ENCODE measurements at places on chromosomes 5 and 9.
A peak's percentile ranks its signal among the peaks of the same experiment; 100 is the strongest.

GRCh38 chr9:98867429-98868168 lies 60.1 kb downstream of the GALNT12 start:
- no peak for DNase-seq

DNA sequence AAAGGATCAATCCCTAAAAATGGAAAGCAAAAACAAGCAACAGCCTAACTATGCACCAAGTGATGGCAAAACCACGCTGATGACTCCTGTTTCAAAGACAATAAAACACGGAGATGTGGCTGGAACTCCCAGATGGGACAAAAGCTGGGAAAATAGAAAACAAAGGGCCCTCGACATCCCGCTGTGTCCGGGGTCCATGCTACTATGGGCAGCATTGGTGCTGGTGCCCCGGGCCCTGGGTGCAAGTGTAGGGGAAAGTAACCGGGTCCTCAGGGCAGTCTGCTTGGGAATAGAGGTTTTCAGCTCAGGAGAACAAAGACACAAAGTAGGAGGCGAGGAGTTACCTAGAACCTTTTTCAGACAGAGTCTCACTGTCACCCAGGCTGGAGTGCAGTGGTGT lies 46.1 kb downstream of the MRPL36 start:
- peak; percentile 34 for DNase-seq

GRCh38 chr9:124372038-124372437 lies 43.2 kb downstream of the PSMB7 start:
- DNase-seq = no peak

GRCh38 chr9:128254855-128255759 lies 20.7 kb downstream of the GOLGA2 start:
- DNase-seq = peak; percentile 97

DNA sequence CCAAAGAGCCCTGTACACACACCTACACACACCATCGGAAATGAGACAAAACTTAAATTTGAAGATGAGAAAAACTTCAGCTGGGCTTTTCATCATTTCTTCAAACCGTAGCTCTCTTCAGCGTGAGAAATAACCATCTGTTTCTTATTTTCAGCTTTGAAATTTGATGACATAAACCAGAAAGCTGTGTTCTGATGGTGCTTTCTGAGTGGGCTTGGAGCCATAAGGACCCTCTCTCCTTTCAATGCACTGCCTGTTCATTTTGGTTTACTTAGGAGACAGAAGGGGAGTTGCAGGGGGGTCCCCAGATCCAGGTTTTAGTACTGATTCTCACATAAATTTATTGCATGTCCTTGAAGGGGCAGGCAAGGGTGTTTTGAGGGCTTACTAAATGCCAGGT lies 9.5 kb downstream of the FBXO10 start:
- no peak for DNase-seq

DNA sequence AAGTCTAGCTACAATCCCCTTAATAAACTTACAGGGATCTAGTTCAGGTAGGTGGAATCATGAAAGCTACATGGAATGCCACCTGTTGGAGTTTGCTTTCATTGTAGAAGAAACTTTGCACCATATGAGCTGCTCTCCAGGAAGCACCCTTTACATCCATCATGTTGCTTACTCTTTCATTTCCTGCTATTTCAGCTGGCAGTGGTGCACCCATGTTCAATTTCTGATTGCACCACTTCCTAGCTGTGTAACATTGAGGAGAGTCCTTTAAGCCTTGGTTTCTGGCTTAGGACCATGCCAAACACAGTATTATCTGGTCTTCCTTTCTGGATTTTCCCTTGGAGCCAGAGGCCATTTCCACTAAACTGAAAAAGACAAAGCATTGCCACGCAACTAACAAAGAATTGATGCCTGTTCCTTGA lies 123.3 kb upstream of the SLC12A2 start:
- no peak for DNase-seq

- no peak for DNase-seq
Observed at GRCh38 chr9:87234854-87235253, 262.8 kb upstream of the DAPK1 start.

- peak; percentile 23 for DNase-seq
Observed at GRCh38 chr9:1918622-1919021, 96.5 kb upstream of the SMARCA2 start.

- DNase-seq = no peak
Observed at GRCh38 chr5:72645064-72645846, 138.0 kb upstream of the ZNF366 start.

DNA sequence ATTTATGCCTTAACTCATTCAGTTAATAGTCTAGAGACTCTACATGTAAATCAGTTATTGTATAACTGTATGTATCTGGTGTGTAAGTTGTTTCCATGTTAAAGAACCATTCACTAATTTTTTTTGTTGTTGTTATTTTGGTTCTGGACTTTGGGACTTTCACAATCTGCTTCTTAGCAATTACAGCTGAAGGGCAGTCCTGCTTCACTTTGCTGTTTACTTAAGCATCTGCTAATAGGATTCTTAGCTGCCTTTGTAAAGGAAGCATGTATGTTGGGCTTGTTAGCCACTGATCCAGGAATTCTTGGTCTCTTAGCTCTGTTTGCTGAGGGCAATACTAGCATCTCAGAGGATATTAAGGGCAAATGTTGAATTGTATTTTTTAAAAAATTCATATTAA lies 97.0 kb downstream of the FOCAD start:
- DNase-seq = no peak

DNA sequence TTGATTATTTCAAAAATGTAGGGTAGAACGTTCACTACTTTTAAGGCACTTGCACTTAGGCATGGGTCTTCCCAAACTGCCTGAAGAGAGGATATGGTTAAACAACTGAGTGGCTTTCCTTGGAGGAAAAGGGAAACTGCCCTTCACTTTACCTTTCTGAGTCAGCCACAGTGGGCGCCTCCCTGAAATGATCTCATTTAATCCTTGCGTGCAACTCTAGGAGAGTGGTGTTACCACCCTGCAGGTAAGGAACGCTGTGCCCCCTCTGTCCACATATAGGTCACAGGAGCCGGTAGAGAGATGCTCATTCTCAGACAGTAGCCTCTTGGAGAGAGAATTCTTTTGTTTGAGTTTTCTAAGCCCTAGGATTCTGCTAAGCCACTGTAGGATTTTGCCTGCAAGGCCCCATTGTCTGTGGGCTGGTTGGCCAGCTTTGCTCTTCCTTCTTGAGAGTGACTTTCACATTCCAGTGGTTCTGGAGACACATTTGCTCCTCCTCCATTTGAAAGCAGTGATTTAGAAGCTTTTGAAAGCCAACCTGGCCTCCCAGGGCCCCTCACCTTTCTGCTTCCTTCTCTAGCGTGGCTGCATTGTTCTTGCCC lies 110.3 kb upstream of the CTSL start:
- DNase-seq = no peak

DNA sequence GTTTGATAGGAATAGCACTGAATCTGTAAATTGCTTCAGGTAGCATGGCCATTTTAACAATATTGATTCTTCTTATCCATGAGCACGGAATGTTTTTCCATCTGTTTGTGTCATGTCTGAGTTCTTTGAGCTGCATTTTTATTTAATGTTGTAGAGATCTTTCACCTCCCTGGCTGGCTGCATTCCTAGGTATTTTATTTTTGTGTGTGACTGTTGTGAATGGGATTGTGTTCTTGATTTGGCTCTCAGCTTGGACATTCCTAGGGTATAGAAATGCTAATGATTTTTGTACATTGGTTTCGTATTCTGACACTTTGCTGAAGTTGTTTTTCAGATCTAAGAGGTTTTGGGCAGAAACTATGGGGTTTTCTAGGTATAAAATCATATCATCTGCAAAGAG lies 152.9 kb upstream of the CHD1 start:
- no peak for DNase-seq

DNA sequence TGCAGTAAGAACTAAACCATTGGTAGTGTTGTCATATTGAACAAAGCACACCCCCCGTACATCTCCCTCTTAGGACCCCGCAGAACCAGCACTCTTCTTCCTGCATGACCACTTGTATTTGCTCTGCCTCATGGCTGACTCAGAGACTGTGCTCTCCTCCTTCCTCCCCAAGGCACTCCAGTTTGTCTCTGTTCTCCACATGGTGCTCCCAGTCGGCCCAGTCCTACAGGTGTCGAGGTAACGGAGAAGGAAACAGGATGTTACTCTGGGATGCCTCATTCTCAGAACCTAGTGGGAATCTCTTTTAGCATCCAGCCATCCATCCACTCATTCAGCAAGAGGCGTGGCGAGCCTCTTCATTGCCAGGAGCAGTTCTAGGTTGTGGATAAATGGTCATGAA lies 97.0 kb upstream of the NIPAL4 start:
- DNase-seq = no peak

DNA sequence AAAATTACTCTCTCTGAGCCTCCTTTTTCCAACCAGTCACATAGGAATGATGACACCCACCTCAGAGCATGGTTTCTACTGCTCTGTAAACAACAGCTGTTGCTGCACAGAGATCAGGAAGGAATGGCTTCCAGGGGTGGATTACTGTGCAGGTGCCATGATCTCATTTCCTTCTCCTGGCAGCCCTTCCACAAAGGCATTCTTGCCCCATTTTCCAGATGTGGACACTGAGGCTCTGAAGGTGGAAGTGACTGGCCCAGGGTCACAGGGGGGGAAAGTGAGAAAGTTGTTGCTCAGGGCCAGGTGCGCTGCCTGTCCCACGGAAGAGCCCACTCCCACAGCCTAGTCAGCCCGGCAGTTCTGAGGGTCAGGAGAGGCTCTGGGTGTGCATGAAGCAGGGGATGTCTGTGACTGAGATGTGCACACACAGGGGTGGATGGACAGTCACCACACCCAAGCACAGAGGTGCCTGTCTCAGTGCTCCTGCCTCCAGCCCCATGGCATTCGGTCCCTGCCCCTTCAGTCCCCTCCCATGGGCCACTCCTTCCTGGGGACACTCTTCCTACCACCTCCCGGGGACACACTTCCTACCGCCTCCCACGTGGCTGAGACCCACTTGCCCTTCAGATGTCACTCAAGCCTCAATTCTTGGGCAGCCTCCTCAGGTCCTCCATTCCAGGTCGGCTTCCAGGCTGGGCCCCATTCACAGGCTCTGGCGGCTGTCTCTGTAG lies 17.0 kb downstream of the FGFR4 start:
- peak; percentile 28 for DNase-seq

- DNase-seq = no peak
Observed at GRCh38 chr9:114829574-114830440, 24.0 kb upstream of the TNFSF15 start.

GRCh38 chr9:92807757-92808725 lies 43.4 kb upstream of the BICD2 start:
- peak; percentile 70 for DNase-seq

DNA sequence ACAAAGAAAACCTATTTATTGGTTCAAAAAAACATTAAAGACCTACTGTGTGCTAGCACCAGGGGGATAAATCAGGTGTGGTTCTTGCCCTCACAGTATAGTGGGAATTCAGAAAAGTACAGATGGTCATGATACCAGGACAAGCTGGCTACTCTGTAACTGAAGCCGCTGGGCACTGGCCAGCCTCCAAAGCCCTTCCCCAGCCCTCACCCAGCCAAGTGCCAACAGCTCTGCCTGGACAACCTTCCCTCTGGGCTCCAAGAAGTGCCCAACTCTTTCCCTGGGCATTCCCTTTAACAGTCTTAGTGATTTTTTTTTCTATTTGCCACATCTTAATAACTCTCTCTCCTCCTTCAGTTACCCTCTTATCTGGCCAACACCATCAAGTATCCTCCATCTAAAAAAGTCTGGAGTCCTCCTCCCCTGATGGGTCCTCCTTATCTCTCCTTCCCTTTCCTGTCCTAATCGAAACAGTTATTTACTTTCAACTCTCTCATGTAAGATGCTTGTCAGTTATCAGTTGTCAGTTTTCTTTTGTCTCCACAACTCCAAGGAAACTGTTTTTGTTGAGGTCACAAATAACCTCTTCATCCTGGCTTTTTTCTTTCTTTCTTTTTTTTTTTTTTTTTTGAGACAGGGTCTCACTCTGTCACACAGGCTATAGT lies 13.3 kb upstream of the SEPTIN8 start:
- no peak for DNase-seq

DNA sequence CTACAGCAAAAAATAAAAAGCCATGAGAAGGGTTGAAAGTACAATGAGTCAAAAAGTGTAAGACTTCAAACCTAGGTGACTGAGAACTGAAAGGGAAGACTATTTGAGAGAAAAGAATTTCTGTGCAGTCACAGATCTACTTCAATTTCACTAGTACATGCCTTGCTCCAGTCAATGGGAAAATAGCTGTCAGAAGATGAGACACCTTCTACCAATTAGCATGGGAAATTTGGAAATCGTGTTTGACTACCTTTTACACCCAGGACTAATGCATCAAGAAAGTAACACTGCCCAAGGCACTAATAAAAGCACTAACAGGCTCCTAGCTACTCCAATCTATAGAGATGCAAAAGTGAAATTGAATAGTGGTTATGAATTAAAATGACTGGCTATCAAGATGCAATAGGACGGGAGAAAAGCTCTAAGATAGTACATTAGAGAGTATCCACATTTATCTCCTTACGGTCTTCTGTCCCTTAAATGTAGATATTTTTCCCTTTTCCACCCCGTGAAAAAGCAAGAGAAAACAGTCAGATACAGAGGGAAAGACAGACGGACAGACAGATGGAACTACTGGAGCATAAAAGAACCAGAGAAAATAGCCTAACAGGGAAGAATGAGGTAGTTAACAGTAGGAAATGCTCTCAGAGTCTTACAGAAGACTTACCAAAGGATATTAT lies 15.2 kb downstream of the ERP44 start:
- DNase-seq = no peak

DNA sequence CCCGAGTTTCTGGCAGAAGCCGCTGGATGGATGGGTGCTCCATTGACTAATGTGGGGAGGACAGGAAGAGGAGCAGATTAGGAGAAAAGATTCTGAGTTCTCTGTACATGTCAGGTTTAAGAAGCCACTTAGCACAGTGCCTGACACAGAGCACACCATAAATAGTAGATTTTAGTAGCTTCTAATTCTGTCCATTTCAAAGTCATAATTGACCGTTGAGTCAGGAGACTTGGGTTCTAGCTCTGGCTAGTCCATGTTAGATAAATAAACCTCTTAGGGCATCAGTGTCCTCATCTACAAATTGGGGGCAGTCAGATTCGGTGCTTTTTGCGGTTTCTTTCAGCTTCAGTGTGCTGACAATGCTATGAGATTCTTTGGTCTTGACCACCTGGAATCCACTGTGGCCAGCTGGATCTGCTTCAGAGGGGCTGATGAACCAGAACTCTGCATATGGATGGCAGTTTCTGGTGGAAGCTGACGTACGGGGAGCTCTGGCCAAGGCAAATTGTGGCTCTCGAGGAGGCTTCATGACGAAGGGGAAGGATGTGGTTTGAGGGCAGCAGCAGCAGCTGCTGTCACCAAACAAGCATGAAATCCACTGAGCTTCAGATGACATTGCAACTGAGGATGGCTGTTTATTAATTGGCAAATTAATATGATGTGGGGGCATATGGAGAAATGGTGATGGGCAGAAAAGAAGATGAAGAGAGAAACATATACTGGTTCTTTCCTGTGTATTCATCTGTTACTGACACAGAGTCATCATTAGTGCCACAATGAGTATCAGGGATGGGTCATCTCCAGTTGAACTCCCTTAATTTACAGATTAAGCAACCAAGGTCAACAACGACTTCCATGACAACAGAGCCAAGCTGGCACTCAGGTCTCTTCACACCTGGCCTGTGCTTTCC lies 134.4 kb downstream of the AOPEP start:
- no peak for DNase-seq

- peak; percentile 88 for DNase-seq
Observed at GRCh38 chr9:130681769-130682420, 11.7 kb upstream of the EXOSC2 start.

- no peak for DNase-seq
Observed at GRCh38 chr9:73180403-73180802, 28.7 kb downstream of the ANXA1 start.

- no peak for DNase-seq
Observed at GRCh38 chr5:14674983-14675854, 10.7 kb downstream of the OTULIN start.
